ENCODE measurements at places on chromosomes 1 and 21.

GRCh38 chr1:55530749-55531478 lies 315.8 kb upstream of the USP24 start:
- no peak for DNase-seq

DNA sequence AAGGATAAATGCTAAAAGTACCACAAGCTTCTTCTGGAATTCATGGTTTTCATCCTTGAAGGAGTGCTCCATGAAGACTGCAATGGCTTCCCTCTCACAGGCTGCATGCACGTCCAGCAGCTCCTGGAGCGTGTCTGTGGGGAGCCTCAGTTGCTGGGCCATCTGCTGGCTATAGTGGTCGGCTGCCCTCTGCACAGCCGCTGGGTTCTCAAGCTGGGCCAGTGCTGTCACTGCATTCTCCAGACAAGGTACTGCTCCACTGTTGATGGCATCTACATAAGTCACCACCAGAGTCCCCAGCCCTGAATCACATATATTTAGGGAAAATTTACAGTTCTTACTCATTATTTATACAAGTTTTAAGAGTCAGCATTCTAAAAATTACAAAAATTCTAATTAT lies 8.7 kb downstream of the GBP4 start:
- no peak for DNase-seq

GRCh38 chr1:18109756-18110597 lies 2.4 kb downstream of the IGSF21 start:
- DNase-seq: no peak

DNA sequence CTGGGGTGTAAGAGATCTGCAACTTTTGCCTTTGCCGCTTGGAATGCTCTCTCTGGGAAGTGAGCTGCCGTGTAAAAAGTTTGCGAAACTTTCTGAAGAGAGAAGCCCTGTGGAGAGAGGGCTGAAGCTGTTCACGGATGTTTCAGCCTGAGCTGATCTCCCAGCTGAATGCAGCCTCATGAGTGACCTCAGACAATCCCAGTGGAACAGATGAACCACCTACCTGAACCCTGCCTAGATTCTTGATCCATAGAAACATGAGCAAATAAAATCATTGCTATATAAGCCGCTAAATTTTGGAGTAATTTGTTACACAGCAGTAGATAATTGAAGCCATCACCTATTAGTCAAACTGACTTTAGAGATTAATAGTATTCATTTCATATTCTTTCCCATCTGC lies 4.4 kb upstream of the ALG6 start:
- no peak for DNase-seq

- no peak for DNase-seq
Measured at GRCh38 chr1:228136901-228137300, 3.2 kb upstream of the GUK1 start.

- DNase-seq: no peak
Measured at GRCh38 chr1:53406551-53407235, 52.5 kb upstream of the DMRTB1 start.

DNA sequence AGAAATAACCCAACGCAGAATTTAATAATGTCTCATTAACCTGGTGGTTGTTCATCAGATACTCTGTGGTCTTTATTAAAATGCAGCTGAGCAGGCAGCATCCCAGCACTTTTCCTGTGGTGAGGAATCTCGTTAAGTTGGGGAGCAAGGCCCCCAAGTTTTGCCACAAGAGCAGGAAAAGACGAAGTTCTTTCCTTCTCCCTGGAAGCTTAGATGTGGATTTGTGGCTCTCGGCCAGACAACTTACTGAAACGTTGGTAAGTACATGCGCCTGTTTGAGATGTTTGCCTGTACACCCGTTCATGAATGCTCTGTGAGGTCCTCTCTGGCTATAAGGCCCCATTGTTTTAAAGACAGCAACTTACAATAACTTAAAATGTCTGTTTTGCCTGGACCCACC lies 34.3 kb upstream of the PDE9A start:
- DNase-seq: no peak

DNA sequence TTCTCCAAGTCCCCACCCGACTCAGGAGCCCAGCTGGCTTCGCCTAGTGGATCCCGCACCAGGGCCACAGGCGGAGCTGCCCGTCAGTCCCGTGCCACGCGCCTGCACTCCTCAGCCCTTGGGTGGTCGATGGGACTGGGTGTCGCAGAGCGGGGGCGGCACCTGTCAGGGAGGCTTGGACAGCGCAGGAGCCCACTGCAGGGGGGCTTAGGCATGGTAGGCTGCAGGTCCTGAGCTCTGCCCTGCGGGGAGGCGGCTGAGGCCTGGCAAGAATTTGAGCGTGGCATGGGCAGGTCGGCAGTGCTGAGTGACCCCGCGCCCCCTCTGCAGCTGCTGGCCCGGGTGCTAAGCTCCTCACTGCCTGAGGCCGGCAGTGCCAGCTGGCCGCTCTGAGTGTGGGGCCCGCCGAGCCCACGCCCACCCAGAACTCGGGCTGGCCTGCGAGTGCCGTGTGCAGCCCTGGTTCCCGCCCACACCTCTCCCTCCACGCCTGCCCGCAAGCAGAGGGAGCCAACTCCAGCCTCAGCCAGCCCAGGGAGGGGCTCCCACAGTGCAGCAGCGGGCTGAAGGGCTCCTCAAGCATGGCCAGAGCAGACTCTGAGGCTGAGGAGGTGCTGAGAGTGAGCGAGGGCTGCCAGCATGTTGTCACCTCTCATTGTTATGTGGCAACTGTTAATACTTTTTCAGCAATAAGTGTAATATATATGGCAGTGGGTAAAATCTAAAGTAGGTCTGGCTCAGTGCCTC lies 548.4 kb upstream of the BRINP3 start:
- no peak for DNase-seq

GRCh38 chr1:6359216-6360116 lies 34.1 kb downstream of the ACOT7 start:
- peak; percentile 8 for DNase-seq

- no peak for DNase-seq
Measured at GRCh38 chr1:197572169-197572568, 203.1 kb downstream of the DENND1B start.

- no peak for DNase-seq
Measured at GRCh38 chr1:245000872-245001188, 136.5 kb upstream of the HNRNPU start.

GRCh38 chr1:236457775-236458174 lies 63.7 kb downstream of the EDARADD start:
- DNase-seq: no peak

- peak; percentile 61 for DNase-seq
Measured at GRCh38 chr1:31647106-31647505, 2.4 kb upstream of the PEF1 start.

DNA sequence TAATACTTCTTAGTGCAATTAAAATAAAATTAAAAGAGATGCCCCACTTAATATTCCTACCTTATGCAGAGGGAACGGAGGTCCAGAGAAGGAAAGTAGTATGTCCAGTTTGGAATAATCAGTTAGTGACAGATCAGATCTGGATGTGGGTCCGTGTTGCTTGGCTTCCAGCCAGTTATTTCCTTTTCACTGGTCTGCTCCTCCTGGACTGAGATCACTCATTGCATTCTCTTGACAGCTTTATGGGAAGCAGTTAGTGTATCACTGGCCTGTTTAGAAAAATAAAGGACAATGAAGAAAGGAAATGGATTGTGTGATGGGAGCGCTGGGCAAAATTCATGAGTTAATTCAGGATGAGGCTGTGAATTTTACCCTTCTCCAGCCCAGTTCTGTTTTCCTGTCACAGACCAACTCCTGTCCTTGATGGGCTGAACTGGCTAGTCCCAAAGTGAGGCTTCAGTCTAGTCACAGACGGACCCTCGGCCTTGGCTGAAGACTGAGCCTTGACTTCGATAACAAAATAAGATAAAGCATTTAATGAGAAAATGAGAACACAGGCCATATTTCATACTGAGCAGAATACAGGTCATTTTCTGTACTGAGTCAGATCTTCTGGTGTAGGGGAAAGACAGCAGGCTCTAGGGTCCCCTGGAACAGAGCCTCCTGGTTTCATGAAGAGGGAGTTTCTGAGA lies 85.2 kb upstream of the TRABD2B start:
- DNase-seq: no peak

GRCh38 chr1:11880911-11881748 lies 22.4 kb upstream of the NPPB start:
- DNase-seq: no peak

DNA sequence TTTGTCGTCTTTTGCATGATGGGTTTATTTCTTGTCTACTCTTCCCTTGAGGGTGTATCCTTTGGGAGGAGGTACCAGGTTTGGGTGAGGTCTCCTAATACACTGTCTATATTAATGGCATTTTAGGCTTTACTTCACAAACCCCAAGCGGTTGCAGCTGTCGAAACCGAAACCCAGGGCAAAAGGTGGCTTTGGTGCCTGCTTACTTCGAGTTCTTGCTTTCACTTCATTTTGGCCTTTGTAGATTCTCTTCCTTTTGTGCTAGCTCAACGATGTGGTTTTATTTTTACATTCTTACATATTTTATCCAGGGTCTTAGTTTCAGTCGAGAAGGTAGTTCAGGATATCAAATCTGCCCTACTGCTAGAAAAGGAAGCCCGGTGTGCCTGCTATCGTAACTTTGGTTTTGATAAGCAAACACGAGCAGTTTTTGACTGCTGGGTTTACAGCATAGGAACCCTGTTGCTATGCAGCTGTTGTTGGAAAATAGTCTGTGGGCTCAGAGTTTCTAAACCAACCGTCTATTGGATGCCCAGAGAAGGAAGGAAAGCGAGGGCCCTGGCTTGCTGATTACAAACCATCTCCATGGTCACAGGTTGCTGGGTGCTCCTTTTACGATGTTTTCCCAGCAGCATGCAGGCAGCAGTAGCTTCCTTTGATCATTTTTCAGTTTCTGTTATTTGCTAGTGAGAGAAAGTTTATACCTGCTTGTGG lies 9.8 kb upstream of the TSPAN2 start:
- peak; percentile 91 for DNase-seq

GRCh38 chr1:168468042-168468809 lies 75.6 kb downstream of the XCL2 start:
- peak; percentile 45 for DNase-seq

- DNase-seq: no peak
Measured at GRCh38 chr1:204940591-204940990, 69.9 kb downstream of the NFASC start.

DNA sequence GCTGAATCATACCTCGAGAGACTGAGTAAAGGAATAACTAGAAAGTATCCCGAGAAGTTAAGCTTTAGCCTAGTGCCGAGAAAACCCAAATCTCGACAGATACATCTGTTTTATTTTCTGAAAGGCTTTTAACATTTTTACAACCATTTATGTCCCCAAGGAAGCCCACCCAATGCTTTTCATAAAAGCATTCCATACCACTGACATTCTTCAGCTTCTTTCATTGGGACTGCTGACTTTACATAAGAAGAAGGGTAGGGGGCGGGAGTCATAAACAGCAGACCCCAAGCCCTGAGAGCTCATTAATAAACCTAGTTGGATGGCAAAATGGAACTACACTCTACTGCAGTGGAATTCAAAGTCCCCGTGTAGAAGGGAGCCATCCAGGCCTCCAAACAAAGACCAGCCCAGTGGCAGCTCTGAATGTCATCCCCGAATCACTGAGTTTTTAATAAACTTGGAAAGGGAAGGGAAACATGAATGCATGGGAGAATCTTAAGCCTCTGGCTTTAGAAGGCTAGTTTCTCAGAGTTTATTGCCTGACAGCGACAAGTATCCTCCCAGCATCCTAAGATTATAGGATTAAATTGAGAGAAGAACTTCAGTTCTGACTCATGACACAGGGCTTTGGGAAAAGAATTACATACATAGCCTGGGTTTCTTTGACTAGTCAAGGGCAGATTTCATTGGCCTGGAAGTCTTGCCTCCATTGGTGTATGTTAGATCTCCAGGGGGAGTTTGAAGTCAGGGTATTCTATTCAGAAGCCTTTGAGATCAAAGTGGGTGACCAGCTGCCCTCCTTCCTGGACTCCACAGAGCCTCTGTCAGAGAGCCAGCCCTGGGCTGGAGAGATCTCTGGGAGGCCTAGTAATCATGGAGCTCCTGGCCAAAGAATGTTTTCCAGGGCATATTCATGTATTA lies 3.7 kb downstream of the ATF3 start:
- peak; percentile 26 for DNase-seq

DNA sequence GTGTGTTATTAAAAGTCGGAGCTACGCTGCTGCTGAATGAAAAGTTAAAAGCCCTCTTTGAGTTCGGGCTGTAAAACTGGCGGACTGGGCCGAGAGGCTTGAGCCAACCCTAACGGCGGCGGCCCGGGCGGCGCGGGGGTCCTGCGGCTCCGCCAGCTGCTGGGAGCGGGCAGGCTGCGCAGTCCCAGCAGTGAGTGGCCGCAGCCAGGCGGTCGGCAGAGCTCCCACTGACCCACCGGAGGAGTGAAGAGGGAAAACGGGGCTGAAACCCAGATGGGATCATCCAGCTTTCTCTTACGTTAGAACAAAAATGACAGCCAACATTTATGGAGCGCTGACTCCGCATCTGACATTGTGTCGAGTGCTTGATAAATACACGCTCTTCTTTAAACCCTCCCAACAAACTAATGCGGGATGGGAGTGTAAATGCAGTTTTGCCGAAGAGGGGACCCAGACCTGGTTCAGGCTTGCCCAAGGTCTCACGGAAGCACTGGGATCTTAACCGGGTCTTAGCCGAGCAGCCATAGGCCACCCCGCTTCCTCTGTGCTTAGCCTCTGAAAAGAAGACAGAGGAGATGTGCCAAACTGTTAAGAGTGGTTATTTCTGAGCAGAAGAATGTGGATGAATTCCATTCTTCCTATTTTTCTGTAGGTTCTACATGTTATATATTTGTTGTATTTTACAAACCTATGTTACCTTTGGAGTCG lies 3.5 kb downstream of the GRHL3 start:
- no peak for DNase-seq

GRCh38 chr1:55938376-55938850 lies 641.0 kb downstream of the PLPP3 start:
- no peak for DNase-seq

GRCh38 chr1:109786112-109786480 lies 22.4 kb upstream of the EPS8L3 start:
- DNase-seq: no peak

DNA sequence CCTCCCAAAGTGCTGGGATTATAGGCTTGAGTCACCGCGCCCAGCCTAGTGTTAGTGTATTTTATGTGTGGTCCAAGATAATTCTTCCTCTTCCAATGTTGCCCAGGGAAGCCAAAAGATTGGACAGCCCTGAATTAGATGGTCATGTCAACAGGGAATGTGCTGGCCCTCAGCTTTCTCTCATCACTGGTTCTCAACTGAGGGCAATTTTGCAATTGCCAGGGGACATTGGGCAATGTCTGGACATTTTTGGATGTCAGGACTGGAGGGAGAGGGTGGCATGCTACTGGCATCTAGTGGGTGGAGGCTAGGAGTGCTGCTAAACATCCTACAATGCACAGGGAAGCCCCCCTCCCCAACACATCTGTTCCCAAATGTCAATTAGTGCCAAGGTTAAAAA lies 95.0 kb downstream of the LAMC2 start:
- peak; percentile 59 for DNase-seq

- no peak for DNase-seq
Measured at GRCh38 chr1:25573591-25573930, 30.2 kb downstream of the LDLRAP1 start.

DNA sequence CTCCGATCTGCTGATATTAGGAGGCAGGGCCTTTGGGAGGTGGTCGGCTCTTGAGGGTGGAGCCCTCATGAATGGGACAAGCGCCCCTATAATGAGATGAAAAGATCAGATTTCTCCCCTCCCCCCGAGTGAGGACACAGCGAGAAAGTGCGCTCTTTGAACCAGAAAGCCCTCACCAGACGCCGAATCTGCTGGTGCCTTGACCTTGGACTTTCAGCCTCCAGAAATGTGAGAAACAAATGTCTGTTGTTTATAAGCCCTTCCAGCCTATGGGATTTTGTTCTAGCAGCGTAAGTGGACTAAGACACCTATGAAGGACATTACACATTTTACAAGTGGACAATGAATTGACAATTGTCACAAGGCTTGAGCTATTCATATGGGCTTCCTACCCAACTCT lies 80.2 kb downstream of the RIPK4 start:
- DNase-seq: no peak
